Muscle of leg (tissue), 16 donors: ENCODE measurements at places on chromosomes 12 and 14. TPM values are rescaled to one million over a fixed set of nuclear protein-coding genes. Genes with fewer than 3 reads are reported as not detected.
A peak's percentile ranks its signal among the peaks of the same experiment; 100 is the strongest.

AVPR1A gene
- total RNA-seq, result 11.7 TPM

DEGS2 gene
- 0.35 TPM for total RNA-seq

SLCO1B1 gene
- total RNA-seq, result 0.04 TPM

DNA sequence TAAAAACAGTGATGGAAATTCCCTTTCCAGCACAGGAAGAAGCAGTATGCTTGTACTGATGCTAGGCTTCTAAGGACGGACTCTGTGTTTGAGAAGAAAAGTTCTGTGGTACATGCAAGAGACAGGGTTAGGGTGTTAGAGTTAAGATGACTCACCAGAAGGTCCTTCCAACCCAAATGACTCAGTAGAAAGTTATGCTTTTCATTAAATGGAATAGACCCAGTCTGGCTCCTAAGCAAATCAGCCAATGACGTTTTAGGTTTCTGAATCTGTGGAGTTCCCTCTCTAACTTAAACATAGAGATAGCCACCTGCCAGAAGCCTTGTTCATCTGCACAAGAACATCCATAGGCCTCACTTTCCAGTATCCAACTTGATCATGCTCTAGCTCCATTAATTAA is 5.7 kb downstream of the PTHLH start:
- no peak for DNase-seq

DNA sequence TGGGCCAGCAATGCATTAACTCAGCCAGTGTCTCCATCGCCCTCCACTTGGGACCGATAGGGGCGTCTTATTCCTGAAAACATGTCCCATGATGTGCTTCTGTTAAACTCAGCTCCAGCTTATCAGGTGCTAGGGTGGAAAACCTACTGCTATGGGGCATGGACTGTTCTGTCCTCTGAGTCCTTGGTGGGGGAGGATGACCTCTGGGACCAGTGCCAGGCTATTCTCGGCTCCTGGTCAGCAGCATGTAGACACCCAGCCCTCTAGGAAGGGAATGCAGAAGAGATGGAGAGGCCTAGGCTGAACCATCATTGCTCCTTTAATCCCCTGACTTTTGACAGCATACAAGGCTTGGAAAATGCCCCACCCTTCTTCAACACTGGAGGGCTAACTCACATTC is 486.2 kb downstream of the MED13L start:
- DNase-seq, result no peak

DNA sequence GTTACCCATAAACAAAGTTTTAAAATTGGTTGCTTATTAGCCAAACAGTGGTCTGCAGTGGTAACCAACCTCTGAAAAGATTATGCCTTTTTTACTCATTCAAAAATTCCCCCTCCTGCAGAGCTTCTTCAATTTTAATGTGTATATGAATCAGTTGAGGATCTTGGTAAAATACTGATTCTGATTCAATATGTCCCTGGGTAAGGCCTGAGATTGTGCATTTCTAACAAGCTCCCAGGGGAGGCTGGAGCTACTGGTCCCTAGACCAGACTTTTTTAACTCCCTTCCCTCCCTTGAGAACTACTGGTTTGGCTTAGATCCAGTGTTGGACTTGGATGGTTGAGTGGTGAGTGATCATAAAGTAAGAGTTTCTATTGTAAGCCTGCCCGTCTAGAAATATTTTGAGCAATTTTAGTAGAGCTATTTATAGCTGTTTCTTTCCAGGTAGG is 90.2 kb downstream of the FUT8 start:
- no peak for DNase-seq

DNA sequence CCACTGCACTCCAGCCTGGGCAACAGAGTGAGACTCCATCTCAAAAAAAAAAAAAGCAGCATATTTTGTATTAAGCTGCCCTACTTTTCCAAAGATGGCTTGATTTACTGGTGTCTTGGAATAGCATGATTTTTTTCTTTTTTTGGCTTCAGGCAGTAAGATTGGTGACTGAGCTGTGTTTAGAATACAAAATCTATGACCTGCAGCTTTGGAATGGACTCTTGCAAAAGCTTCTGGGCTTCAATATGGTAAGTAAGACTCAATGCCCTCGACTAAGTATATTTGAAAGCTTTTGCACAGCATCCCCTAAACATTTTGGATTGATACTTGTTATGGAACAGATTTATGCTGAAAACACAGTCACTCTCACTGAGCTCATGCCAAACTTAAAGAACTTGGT is 87.8 kb downstream of the KNTC1 start:
- DNase-seq, result no peak

DNA sequence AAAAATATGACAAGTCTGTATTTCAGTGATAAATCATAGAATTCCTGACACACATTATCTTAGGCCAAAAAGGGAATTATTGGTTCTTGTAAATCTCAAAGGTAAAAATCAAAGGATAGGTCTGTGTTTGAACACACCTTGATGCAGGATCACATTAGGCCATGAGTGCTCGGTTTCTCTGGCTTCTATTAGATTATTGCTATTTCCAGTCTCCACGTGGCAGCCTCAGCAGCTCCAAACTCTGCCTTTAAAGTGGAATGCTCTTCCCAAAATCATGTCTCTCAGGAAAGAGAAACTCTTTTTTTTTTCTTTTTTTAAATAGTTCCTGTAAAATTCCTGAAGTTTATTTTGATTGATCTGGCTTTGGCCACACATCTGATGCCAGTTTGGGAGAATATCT is 105.6 kb upstream of the FRMD6 start:
- peak; percentile 45 for DNase-seq

- DNase-seq, result no peak
Observed at GRCh38 chr14:53553221-53553620, 400.1 kb upstream of the DDHD1 start.

DNA sequence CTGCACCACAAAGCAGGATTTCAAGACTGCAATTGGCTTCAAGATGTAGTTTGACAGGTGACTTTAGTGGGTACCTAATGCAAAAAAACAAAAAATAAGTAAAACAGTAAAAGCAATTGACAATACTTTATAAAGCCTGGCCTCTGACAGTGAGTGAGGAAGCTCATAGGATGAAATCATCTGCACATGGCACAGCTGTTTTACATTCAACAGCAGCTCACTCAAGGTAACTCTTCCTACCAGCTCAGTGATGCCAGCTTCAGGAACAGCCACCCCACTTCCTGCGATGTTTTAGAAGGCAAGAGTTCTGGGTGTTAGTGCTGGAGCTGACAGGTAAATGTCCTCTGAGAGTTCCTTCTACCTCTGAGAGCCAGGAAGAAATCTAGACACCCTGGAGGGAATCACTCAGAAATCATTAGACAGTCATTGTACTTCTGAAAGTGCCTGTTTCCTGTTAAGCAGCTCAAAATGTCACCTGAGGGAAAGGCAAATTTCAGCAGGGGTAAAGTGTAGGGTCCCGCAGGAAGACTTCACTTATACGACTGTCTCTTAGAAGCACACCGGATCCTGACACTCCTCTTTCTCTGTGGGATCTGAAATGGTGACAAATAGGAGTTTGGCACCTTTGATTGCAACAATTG is 99.9 kb downstream of the FOXN3 start:
- DNase-seq, result no peak

GRCh38 chr12:34402899-34403705 is 380.8 kb downstream of the ALG10 start:
- no peak for DNase-seq

- no peak for DNase-seq
Observed at GRCh38 chr14:76376409-76376877, 506 bp downstream of the ESRRB start.

DNA sequence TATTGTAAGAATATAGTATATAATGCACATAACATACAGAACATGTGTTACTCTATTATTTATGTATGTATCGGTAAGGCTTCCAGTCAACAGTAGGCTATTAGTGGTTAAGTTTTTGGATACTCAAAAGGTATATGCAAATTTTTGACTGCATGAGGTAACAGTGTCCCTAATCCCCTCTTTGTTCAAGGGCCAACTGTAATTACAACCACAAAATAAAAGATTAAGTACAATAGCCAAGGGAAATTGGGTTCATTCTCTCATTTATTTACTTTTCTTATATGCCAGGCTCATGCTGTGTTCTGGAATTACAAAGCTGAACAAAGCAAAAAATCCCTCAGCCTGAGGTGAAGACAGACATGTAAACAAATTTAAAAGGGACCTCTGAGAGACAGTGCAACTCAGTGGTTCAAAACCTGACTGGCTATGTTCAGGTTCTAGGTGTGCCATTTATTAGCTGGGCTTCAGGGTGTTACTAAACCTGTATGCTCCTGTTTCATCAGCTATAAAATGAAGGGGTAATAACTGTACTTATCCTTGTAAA is 43.4 kb upstream of the TSPAN8 start:
- DNase-seq, result no peak

DNA sequence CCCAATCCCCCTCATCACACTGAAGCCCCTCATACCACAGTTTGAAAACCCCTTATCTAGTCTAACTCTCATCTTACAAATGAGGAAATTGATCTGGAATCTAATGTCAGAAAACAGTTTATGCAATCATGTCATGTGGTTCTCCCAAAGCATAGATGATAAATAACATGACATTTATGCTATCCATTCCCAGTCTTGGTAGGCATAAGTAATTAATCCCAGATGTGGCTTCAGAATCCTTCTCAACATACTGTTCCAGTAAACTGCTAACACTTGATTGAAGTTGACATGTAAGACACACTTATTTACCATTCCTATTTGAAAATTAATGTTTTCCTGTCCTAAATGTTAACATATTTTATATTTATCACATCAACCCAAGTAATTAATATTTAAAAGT is 168.7 kb downstream of the GALC start:
- DNase-seq, result no peak
